AG10803 (cell line): ENCODE measurements at places on chromosomes 16 and 17.

- DNase-seq, result no peak
Observed at GRCh38 chr17:48894886-48895285, 2.3 kb downstream of the ATP5MC1 start.

DNA sequence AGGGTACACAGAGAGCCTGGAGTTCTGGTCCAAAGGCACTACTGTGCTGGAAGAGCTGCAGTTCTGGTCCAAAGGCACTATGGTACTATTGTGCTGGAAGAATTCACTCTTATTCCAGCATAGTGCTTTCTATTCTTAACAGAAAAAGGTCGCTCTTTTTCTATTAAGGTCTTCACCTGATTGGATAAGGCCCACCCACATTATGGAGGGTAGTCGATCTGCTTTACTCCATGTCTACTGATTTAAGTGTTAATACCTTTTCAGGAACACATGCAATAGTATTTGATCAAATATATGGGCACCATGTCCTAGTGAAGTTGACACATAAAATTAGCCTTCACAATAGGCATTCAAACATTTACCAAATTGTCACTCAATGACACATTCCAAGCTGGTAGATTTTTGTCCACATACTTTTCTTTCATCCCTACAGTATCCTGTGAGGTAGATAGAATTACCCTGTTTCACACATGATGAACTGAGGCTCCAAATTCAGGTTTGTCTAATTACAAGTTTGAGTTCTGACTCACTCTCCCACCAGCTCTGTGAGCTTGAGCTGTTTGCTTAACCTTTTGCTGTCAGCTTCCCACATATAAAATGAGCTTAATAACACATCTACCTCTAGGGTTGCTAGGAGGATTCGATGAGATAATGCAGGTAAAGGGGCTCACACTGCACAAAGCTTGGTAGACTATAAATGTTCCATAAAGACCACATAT lies 129.9 kb downstream of the AIPL1 start:
- DNase-seq, result no peak

- DNase-seq, result no peak
Observed at GRCh38 chr17:43531955-43532354, 14.2 kb downstream of the ETV4 start.

GRCh38 chr17:19800571-19800970 lies 52.5 kb upstream of the ALDH3A1 start:
- DNase-seq, result no peak

GRCh38 chr17:30933966-30934365 lies 12.2 kb downstream of the ADAP2 start:
- no peak for DNase-seq

- no peak for DNase-seq
Observed at GRCh38 chr17:65446043-65446442, 115.4 kb downstream of the AXIN2 start.

DNA sequence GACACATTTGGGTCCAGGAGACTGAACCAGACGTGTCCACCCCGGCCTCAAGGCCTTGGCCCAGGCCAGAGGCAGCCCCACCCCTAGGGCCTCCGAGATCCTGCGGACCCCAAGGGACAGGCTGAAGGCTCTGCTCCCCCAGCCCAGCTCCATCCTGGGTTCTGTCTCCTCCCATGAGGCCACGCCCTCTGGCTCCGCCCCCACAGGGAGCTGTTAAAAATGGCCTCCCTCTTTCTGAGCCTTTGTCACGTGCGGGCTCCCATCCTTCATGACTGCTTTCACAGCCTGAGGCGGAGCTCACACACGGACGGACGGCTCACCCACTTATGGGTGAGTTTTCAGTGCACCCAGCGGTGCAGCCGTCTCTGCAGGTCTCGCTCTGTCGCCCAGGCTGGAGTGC lies 6.5 kb upstream of the CACNA1H start:
- no peak for DNase-seq

DNA sequence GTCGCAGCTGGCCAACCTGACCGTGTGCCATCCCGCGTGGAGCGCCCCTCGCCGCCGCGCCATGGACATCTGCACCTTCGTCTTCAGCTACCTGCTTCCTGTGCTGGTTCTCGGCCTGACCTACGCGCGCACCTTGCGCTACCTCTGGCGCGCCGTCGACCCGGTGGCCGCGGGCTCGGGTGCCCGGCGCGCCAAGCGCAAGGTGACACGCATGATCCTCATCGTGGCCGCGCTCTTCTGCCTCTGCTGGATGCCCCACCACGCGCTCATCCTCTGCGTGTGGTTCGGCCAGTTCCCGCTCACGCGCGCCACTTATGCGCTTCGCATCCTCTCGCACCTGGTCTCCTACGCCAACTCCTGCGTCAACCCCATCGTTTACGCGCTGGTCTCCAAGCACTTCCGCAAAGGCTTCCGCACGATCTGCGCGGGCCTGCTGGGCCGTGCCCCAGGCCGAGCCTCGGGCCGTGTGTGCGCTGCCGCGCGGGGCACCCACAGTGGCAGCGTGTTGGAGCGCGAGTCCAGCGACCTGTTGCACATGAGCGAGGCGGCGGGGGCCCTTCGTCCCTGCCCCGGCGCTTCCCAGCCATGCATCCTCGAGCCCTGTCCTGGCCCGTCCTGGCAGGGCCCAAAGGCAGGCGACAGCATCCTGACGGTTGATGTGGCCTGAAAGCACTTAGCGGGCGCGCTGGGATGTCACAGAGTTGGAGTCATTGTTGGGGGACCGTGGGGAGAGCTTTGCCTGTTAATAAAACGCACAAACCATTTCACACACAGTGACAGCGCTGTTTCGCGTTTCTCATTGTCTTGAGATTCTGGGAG lies 2.0 kb upstream of the ZACN start:
- DNase-seq, result no peak

DNA sequence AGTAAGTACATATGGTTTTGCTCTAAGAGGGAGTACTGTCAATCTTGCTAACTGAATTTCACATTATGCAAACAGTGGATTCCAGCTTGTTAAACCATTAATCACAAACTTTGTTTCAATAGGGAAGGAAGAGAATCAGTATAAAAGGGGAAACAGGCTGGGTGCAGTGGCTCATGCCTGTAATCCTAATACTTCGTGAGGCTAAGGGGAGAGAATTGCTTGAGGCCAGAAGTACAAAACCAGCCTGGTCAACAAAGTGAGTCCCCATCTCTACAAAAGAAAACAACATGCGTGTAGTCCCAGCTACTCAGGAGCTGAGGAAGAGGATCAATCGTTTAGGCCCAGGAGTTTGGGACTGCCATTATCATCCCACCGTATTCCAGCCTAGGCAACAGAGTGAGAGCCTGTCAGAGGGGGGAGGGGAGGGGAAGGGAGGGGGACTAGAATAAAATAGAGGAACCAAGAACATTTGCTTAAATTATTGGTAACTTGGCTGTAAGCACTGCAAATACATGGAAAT lies 65.7 kb downstream of the FBXL20 start:
- no peak for DNase-seq

GRCh38 chr17:77736721-77737120 lies 221.8 kb upstream of the TNRC6C start:
- DNase-seq, result no peak

GRCh38 chr16:21593530-21594289 lies 5.7 kb upstream of the METTL9 start:
- DNase-seq, result no peak

GRCh38 chr17:43907425-43907981 lies at the start of gene MPP2:
Gene MPP2 (minus strand): TSS chr17:43907536. CDS start chr17:43904460, 3,076 bp downstream.
- peak; percentile 54 for DNase-seq

DNA sequence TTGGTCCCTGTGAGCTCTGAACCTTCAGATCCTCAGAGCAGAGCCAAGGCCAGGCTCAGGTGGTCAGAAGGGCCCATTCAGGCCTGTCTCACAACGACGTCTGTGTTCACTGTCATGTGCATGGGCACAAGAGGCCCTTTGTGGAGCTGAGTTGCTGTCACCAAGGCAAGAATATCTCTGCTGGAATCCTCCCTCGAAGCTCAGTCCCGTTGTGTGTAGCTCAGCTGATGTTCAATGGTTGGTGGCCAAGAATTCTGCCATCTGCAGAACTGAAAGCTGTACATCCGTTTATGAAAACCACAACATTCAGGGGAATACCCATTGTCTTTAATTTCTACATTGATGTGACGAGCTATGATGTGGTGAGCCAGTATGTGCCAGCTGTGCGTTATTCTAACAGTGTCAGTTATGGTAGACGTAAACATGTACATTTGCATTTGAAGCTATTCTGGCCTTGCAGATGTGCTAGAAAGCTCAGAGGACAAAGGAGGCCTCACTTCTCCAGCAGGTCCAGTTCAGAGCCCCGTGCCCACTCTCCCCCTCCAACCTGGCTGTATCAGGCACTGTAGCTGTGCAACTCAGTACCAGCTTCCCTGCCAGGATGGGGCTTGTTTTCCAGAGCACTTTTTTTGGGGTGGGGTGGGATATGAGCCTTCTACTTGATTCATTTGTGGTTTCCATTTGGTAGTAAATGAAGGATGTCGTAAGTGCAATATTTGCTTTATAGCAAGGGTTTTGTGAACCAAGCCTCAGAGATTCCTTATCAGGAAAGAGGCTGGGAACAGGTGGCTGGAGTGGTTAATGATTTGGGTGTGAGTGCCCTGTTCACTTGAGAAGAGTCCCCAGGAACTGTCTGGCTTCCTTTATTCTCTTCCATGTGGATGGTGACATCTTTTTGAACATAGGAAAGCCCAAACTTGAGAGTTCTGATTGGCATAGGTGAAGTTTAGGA lies 56.1 kb downstream of the B9D1 start:
- DNase-seq, result no peak

GRCh38 chr17:63419949-63420867 lies 25.9 kb downstream of the CYB561 start:
- no peak for DNase-seq

DNA sequence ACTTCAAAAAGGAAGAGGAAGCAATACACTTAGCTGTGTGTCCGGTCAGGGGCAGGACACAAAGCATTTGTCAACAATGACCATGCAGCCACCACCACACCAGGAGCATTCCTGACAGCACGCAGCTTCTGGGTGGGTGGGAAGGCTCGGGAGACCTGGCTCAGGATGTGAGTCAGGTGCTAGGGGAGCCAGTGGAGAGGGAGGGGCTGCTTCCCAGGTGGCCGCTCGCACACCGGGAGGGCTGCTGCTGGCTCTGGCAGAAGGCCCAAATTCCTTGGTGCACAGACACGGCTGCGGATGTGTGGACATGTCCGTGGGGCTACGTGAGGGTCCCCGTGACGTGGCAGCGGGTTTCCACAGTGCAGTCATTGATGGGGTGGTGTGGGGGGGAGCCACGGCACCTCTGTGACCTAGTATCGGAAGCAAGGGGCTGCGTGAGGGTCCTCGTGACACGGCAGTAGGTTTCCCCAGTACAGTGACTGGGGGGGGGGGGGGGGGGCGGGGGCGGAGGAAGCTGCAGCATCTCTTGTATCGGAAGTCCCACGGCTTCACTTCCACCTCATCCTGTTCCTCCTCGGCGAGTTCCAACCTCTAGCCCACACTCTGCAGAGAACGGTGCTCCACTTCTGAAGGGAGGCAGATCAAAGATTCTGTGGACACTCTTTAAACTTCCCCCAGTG lies 112.8 kb downstream of the ZNF778 start:
- DNase-seq, result no peak

- no peak for DNase-seq
Observed at GRCh38 chr17:4582691-4583090, 1.6 kb upstream of the SMTNL2 start.

DNA sequence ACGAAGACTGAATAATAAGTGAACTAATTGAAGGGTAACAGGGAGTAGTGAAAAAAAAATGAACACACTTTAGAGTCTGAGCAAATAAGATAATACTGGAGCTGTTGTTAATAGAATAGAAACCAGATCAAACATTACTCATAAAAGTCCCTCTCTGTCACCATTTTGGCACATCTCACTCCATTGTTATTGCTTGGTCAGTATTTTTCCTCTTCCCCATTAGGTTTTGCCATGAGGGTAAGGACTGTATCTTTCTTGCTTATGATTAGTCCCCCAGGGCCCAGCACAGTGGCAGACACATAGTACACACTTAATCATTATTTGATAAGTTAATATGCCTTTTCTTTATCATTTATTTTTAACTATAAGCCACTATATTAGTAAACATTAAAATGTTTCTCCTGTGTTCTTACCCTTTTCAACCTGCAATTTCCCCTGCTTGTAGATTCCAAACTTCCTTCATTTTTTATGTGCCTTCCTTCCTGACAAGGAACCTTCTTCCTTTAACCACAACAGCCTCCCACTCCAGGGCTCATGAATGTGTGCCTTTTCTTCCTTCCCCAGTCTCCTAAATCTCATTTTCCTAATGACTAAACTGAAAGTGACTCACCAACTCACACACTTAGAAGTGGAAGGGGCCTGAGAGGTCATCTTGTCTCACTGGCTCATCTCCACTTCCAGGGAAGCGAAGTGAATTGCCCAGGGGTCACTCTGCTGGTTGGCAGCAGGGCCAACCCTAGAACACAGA lies 88.2 kb upstream of the HAS3 start:
- peak; percentile 43 for DNase-seq

DNA sequence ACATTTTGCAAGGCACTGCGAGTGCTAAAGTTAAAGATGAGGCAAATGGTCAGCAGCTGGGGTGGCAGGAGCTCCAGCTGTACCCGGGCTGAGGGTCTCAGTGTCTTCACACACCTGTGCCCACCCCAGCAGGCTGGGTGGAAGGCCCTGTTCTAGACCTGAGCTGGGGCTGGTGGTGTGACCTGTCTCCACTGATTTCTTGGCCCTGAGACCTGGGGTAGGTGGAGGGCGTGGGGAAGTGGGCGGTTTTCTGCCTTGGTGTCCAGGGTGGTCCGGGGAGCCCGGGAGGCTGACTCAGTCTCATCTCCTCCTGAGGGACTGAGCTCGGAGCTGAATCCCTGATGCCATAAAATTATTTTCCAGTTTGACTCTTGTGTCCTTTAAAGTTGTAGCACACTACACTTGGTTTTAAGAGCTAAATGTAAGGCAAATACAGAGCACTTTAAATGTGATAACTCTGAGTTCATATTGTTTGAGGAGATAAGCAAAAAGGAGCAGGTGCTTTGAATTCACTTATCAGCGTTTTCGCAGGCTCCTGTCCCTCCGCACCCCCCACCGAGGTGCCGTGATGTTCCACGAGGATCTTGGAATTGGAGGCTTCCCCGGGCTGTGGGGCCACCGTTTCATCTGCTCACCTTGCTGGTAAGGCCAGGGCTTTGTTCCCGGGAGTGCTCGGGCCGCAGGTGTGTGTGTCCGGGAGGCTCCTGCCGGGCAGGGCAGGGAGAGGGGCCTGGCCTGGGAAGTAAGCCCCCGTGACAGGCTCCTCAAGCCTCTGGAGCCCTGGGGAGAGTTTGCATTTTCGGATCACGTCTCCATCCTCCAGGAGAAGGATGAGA lies 117.0 kb downstream of the AATF start:
- no peak for DNase-seq

DNA sequence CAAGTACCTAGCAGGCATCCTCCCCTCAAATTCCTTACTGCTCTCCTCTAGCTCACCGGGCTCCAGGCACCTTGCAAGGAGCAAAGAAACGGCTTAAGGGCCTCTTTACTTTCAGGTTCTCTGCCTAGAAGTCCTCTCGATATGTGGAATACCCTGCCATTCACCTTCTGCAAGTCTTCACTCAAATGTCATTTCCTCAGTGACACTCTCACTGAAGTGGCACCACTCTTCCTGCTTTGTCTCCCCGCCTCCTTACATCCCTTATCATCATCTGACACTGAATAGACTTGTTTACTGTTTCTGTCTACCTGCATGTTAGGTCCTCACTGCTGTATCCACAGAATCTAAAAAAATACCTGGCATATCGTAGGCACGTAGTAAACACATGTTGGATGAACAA lies 947 bp downstream of the SLC7A6OS start:
- DNase-seq, result no peak
